ENCODE measurements at places on chromosomes 12 and 14.

DNA sequence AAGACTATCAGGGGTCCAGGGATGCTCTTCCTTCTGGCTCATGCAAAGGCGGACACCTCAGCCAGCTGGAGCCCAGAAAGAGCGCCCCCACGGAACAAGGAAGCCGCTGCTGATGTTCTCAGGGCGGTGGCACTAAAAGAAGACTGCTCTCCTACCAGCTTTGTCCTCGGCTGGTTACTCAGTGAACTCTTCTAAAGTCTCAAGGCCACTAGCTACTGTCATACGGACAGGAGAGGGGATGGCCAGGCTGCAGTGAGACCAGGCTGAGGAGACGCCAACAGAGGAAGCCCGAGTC is 59.6 kb downstream of the CCDC88C start:
- DNase-seq = no peak

DNA sequence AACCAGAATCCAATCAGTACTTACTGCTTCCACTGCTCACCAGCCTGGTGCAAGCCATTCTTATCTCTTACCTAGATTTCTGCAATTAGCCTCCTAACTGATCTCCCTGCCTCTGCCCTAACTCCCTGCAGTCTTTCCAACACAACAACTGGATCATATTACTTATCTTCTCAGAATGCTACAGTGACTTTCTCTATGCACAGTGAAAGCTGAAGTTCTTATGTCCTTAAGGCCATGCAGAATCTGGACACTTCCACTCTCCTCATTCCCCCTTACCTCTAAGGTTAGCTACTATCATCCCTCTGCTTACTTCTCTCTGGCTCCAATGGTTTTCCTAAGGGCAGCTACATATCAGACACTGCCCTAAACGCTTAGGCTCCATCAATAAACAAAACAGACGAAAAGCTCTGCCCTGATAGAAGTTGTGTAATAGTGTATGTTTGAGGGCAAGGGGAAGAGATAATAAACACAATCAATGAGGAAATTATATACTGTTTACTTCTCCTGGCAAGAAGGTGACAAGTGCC is 4.0 kb downstream of the KTN1 start:
- no peak for DNase-seq

DNA sequence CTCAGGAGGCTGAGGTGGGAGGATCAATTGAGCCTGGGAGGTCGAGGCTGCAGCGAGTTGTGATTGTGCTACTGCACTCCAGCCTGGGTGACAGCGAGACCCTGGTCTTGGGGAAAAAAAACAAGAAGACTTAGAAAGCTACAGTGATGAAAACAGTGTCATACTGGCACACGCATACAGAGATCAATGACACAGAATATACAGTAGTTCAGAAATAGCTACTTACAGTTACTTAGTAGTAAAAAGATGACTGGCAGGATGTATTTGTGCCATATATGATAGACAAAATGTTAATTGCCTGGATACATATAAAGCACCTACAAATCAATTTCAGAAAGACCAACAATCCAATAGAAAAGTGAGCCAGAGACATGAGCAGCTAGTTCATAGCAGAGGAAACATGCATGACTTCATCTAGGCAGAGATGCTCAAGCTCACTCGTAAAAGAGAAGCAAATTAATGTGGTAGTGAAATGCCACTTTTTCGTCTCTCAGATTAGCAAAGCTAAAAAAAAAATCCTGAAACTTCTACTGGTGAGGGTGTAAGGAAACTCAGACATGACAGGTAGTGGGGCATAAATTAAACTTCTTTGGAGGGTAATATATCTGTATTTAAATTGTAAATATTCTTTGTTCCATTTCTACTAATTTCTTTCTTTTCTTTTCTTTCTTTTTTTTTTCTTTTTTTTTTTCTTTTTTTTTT is 2.5 kb upstream of the ALDH2 start:
- DNase-seq = peak; percentile 81

DNA sequence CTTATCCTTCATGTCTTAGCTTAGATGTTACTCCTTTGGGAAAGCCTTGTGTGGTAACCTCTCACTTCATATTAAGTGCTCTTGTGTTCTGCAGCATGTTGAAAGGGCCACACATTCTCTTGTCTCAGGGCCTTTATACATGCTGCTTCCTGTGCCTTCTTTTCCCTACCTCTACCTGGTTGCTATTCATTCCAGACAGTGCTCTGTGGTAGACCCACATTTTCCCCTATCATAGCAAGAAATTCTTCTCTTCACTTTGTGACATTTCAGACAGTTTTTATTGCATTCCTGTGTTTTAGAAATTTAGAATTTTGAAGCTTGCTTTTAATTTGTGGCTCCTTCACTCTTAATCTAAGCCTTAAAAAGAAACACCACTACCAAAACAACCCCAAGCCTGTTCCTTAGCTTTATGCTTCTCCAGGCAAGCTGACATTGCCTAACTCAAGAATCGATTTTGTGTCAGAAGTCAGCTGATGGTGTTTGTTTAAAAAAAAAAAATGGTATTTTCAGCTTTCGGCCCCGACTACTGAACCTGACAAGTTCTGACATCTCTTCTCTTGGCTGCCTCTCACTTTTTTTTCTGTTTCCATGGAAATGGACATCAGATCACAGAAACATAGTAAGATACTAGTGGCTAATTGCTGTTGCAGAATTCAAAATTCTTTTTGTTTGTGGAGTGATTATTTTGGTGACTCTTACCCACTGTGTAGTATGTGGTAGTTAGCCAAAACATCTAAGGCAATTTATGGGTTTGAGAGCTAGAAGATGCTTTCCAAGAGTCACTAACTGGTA is 156.3 kb downstream of the NUBPL start:
- DNase-seq = no peak

GRCh38 chr14:105436891-105437722 is 17.5 kb downstream of the MTA1 start:
- no peak for DNase-seq

- DNase-seq = no peak
Observed at GRCh38 chr14:94313991-94314655, 9.0 kb downstream of the SERPINA6 start.

Measured in GM12865 (cell line).